ENCODE measurements at places on chromosomes 7 and 10. TPM values are rescaled to one million over a fixed set of nuclear protein-coding genes. Genes with fewer than 3 reads are reported as not detected.

The CLCN1 gene
- 0.09 TPM for polyA plus RNA-seq

The PPIF gene
- polyA plus RNA-seq: 31.0 TPM

The LBX1 gene
- 0.16 TPM for polyA plus RNA-seq

The CREB5 gene
- polyA plus RNA-seq: 14.8 TPM

The MUC12 gene
- polyA plus RNA-seq: 0.93 TPM

The CDK1 gene
- polyA plus RNA-seq: 57.7 TPM

The PAX2 gene
- polyA plus RNA-seq: 0.15 TPM

The CPN1 gene
- polyA plus RNA-seq: 0.16 TPM

GRCh38 chr7:91228327-91228726 is 35.9 kb upstream of the FZD1 start:
- no peak for DNase-seq

DNA sequence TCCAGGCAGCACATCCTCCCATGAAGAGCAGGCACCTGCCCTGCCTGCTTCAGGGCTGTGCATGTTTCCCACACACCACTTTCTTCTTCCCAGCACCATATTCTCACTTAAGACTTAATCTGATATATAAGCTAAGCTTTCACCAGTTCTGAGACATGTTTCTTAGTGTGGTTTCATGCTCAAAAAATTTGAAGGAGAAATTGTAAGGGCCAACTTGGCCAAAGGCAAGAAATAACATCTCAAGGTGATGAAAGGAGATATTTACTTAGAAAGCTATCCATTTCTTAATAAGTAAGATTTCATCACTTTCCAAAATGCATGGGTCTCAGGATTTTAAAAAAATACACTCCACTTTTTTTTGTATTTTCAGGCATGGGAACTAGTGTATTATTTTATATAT is 468.1 kb upstream of the AKR1E2 start:
- DNase-seq: no peak

- DNase-seq: no peak
Observed at GRCh38 chr10:32144817-32145688, 88.8 kb upstream of the KIF5B start.

GRCh38 chr10:117631276-117632145 is 89.0 kb downstream of the EMX2 start:
- no peak for DNase-seq

DNA sequence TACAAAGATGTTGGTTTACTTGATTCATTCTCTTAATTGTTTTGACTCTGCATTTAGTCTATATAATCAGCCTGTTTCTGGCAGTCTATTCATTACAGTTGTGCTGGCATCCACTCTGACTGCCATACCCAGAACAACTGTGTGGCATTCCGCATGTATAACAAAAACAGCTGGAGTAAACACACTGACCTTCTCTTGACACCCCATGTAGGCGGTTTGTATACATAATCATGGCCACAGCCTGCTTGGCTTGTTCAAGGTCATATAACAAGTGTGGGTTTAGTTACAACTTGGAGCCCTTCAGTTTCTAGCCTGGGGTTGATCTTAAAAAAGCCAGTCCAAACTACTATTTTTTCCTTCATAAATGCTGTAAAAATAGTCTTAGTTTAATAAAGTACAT is 70.9 kb downstream of the MBL2 start:
- DNase-seq: no peak

GRCh38 chr10:102109166-102110116 is 10.7 kb downstream of the LDB1 start:
- no peak for DNase-seq

GRCh38 chr10:63865210-63865609 is 344.0 kb downstream of the REEP3 start:
- DNase-seq: no peak

- no peak for DNase-seq
Observed at GRCh38 chr10:90204956-90205314, 503.5 kb downstream of the KIF20B start.

DNA sequence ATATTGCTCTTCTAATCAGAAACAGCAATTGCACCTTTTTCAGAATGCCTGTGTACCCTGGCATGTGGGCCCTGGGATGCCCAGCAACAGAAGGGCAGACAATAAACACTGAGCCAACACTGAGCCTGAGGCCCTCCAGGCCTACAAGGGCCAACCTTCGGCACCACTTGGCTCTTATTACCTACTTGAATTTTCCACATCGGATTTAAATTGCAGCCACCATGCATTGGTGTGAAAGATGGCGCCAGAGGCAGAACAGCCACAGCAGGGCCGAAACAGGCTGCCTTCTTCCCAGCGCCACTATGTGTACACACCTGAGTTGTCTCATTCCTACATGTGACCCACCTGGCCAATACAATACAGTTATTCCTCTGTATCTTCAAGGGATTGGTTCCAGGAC is 51.4 kb upstream of the EZH2 start:
- no peak for DNase-seq

- no peak for DNase-seq
Observed at GRCh38 chr7:50466815-50467585, 16.9 kb upstream of the FIGNL1 start.

- no peak for DNase-seq
Observed at GRCh38 chr7:32539919-32540531, 44.7 kb downstream of the AVL9 start.

GRCh38 chr7:87317691-87318245 is 27.7 kb upstream of the CROT start:
- no peak for DNase-seq

- no peak for DNase-seq
Observed at GRCh38 chr10:5611899-5612680, 54.3 kb downstream of the ASB13 start.

DNA sequence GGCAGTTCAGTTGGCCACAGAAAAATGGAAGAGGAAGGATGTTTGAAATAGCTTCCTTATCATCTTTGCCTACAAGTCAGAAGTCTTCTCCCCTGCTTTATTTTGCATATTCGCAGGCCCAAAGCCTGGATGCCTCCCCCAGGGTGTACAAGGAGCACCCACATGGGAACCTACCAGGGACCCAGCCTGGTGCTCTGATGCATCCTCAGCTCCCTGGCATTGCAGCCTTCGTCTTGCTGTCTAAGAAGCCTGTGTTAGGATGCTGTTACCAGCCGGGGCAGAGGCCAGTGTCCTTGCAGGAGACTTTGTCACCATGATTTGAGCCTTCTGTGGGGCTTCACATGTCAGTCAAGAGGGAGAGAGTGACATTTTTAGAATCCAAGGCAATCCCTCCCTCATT is 27.0 kb upstream of the GPR26 start:
- no peak for DNase-seq

GRCh38 chr10:121211446-121211845 is 360.3 kb downstream of the WDR11 start:
- DNase-seq: no peak

DNA sequence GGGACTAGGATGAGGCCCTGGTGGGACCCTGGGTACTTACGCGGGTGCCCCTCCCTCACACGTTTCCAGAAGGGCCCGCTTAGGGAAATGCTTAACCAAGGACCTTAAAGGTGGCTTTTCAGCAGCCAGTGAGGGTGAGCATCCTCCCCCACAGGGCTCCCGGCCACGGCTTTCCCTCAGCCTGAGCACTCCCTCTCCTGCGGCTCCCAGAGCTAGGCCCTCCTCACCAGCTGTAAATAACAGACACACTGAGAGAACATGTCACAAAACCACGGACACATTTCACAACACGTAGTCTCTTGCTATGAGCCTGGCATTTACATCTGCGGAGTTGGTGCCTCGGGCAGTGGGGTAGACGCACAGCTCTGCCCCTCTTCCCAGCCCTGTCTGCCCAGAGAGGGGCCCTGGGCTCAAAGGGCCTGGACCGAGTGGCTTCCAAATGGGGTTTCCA is 25.2 kb downstream of the GRID1 start:
- DNase-seq: no peak

GRCh38 chr7:84162584-84162983 is 32.0 kb downstream of the SEMA3A start:
- no peak for DNase-seq

GRCh38 chr7:135977742-135978066 is 545 bp upstream of the MTPN start:
- DNase-seq: no peak

DNA sequence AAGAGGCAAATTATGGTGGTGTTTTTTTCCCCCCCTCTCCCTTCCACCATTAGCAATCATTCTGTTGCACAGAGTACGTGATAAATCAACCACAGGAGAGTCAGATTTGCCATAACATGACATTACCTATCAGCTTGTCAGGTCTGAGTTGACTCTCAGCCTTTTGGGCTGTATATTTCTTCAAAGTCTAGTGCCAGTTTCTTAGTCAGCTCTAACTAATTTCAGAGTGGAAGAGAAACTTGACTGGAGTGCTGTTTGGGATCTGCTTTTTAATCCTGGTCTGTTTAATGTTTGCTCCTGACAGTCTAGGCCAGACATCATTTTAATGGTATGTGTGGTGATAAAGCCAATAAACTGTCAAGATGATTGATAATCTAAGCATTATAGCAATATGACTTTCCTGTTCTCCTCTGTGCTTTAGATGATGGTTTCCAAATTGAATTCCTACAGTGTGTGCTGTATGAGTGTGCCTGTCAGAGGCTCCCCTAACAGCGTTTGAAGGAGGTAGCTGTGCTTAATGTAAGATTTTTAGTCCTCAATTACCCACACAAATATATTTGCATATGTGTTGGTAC is 76.9 kb downstream of the LRMDA start:
- DNase-seq: no peak

DNA sequence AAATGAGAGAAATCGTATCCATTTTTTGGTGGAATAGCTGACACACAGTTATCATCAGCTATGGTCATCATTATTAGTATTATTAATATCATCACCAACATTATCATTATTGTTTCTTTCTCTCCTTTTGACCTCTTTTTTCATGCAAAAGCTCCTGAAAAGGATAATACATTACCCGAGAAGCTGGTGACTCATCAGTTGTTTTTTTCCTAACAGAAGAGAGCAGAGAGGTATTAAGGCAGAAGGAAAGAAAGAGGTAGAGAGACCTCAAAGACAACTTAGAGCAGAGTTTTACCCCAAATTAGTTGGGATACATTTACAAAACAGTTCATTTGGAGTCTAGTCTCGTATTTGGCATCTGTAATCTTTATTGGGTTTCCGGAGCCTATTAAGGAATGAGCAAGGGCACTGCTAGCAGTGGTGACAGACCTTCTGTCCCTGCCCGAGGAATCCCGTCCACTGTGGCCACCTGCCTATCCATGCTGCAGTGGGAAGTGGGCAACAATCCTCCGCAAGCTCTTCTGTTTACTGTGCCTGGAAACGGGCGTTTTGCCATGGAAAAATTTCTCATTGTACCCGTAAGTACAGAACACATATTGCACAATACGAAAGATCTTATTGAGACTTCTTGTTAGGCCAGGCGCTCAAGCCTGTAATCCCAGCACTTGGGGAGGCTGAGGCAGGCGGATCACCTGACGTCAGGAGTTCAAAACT is 170.0 kb upstream of the MKLN1 start:
- DNase-seq: no peak

GRCh38 chr10:48454302-48455054 is 148.0 kb downstream of the MAPK8 start:
- DNase-seq: no peak

GRCh38 chr10:4607681-4608080 is 218.3 kb upstream of the AKR1E2 start:
- no peak for DNase-seq

- peak; percentile 32 for DNase-seq
Observed at GRCh38 chr10:7231509-7232414, 179.1 kb downstream of the SFMBT2 start.

DNA sequence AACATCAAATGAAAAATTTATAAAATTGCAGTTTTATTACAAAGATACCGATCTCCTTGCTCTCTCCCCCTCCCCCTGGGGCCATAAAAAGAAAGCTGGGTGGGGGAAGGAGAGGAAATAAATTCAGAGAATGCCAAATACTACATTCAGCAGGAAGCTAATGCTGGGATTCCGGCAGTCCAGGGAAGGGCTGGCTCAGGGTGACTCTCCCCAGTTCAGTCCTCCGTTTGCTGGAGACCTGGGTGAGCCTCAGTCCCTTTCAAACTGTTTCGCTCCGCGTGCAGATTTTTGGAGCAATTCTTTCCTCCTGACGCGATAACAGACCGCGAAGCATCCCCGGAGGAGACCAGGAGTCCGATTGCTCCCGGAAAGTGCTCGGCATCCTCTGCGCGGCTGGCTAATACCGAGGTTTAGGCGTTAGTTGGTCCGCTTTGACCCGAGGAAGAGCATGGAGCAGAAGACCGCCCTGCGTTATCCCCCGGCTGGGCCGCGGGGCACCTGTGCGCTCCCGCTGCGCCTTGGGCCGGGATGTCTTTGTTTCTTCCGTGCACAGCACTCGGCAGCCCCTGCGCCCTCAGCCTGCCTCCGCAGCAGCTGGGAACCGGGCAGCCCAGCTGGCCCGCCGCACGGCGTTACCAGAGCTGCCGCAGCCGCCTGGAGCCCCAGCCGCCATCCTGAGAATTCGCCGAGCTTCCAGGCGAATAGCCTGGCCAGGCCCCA is 3.9 kb upstream of the HOXA2 start:
- DNase-seq: peak; percentile 55

GRCh38 chr7:155450970-155451801 is 6.7 kb upstream of the EN2 start:
- DNase-seq: no peak

DNA sequence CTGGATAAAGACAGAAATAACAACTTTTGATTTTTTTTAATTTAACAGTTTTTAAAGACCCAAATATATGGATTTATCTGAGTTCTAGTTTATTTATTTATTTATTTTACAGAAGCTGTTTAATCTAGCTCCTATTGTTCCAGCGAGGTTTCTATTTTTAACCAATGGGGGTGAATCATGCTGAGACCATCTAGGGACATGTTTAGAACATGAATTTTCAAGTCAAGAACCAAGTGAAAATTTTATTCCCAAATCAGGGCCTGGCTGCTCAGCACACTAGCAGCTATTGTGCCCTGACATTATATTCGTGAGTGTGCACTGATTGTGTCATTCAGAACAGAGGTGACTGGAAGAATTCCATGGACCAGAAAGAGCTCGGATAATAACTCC is 24.6 kb upstream of the MPP7 start:
- no peak for DNase-seq

GRCh38 chr10:43822631-43823580 is 174.2 kb upstream of the ZNF32 start:
- DNase-seq: no peak

- DNase-seq: no peak
Observed at GRCh38 chr7:33356336-33356735, 227.0 kb downstream of the BBS9 start.

DNA sequence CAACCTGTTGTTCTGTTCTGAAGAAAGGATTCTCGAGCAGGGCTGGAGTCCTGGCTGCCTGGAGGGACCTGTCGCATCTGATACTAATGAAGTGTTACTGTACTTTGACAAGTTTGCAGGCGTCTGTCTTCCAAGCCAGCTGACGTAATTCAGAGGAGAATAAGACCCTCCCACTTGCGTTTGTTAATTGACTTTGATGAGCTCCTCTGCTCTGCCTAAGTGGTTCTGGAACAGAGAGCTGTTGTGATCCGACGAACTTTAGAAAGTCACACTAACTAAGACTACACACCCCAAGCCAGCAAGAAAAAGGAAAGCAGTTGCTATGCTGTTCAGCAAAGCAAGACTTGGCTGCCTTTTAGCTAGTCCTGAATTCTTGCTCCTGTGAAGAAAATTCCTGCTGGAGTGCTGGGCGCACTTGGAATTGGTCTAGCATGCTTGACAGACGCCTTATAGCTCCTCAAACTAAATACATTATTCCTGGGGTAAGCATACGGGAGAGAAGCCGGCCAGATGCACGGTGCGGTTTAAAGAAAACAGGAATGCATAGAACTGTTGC is 200.3 kb downstream of the CACNB2 start:
- no peak for DNase-seq

- peak; percentile 14 for DNase-seq
Observed at GRCh38 chr7:112422842-112423496, 27.3 kb upstream of the IFRD1 start.

All from right lung (tissue), 10 donors.